ENCODE measurements at places on chromosomes 3 and 15. TPM values are rescaled to one million over a fixed set of nuclear protein-coding genes. Genes with fewer than 3 reads are reported as not detected.

Gene IMPG2
- polyA plus RNA-seq, result 0.14 TPM

Gene ZNF197
- polyA plus RNA-seq, result 7.2 TPM

Gene CPLX3
- not detected for polyA plus RNA-seq

Gene CFAP100
- polyA plus RNA-seq, result not detected

Gene MTHFS
- 49.1 TPM for polyA plus RNA-seq

Gene MUC13
- 2.8 TPM for polyA plus RNA-seq

- no peak for DNase-seq
Measured at GRCh38 chr3:84877092-84877491, 81.7 kb upstream of the CADM2 start.

DNA sequence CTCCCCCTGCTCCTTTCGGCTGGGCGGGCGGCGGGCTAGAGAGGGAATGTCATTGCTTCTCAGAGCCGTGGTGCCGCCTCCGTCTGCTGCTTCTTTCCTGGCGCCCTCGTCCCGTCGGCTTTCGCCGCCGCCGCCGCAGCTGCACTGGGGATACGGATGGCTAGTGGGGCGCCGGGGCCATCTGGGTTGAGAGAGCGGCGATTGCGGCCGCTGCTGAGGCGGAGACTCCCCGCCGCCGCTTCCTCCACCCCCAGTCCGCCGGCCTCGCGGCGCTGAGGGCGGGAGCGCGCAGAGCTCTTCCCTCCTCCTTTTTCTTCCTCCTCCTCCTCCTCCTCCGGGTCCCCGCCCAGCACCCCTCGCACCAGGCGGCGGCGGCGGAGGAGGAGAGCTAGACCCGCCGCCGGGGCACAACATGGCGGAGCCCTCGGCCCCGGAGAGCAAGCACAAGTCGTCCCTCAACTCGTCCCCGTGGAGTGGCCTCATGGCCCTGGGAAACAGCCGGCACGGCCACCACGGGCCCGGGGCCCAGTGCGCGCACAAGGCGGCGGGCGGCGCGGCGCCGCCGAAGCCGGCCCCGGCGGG lies at the start of gene STT3B:
Gene STT3B (plus strand): TSS at position 339 of the 582 bp plus-strand sequence. CDS start 74 bp downstream, at position 413.
- peak; percentile 78 for DNase-seq

DNA sequence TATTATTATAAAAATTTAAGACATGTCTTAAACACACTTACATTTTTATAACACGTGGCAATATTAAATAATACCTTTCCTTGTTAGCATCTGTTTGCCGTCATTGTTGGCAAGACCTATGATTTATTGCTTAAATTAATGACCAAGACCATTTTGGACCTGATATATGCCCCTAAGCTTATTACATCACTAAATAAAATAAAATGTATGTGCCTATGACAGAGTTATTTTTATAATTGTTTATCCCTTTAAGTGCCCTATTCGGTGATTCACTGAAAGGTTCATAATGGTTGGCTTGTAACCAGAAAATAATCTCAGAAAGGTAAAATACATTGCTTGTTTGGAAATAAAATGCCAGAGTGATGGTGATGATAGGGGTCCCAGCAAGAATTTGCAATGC lies 17.5 kb downstream of the CDIN1 start:
- DNase-seq, result no peak

- DNase-seq, result no peak
Measured at GRCh38 chr3:32148351-32148750, 41.9 kb downstream of the GPD1L start.

- no peak for DNase-seq
Measured at GRCh38 chr3:71005702-71006321, 577.7 kb downstream of the FOXP1 start.

DNA sequence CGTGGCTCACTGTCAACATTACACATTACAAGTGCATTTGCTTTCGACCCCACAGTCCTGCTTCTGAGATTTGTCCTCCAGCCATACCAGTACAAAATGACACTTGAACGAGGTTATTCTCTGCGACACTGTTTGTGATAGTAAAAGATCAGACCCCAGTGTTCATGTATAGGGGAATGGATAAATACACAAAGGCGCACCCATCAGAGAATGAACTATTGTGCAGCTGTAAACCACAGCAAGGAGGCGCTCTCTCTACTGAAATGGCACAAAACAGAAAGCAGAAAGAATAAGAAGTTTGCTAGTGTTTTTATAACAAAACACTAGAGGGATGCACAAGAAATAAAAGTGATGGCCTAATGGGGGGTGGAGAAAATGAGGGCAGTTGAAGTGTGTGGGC lies 4.9 kb upstream of the CHSY1 start:
- DNase-seq, result no peak

DNA sequence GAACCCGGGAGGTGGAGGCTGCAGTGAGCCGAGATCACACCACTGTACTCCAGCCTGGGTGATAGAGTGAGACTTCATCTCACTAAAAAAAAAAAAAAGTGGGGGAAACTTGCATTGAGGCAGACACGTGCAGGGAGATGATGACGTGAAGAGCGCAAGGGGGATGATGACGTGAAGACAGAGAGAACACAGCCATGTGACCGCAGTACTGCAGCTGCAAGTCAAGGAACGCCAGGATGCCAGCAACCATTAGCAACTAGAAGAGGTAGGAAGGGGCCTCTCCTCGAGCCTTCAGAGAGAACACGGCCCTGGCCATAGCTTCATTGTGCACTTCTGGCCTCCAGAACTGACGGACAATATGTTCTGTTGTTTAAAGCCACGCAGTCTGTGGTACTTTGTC lies 28.3 kb downstream of the RFT1 start:
- no peak for DNase-seq

GRCh38 chr3:65534805-65535204 lies 503.9 kb downstream of the MAGI1 start:
- DNase-seq, result no peak

- peak; percentile 87 for DNase-seq
Measured at GRCh38 chr15:45166834-45167630, 20.7 kb downstream of the SHF start.

DNA sequence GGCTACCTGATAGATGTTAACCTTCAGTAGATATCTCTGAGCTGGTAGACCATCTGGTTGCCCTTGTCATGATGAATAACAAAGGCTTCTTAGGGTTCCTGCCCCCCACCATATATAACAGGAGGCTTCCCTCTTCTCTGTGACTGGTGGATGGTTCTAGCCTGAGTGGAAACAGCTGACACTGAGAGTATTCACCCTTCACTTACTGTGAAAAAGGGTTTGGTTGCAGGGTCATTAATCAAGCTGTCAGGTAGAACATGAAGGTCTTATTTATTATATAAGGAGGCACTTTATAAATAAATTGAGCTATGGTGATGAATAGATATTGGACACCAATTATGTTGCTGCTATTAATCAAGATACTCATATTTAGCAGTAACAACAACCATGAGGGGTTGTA lies 58.6 kb downstream of the CACNA2D3 start:
- no peak for DNase-seq

DNA sequence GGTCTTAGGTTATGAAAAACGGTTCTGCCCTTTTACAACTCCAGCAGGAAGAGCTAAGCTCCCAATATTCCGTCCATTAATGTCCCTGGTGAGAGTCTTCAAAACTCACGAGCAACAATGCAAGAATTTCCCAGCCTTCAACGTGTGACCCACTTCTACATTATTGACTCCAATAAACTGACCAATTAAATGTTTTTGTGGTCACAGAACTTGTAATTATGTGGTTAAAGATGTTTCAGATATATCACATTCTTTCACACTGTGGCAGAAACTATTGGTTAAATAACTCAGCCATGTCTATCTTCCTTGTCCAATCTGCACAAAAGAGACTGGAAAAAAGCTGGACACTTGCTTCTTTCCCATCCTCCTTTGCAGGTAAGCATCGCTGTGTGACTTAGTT lies 286.6 kb upstream of the ADAMTS9 start:
- DNase-seq, result no peak

DNA sequence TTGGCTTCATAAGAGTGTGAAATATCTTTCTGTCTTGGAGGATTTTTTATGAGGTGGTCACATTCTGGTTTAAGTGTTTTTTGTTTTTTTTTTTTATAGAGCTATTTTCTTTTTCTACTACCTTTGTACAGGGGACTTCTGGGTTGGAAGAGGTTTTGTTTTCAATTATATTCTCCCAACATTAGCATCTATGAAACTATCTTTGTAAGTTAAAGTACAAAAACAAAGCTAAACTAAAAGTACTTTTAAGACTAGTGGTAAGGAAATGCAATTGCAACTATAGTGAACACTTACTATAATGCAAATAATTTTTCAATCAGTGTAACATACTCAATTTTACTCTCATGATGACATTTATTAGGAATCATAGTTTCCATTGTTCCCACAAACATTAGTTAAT lies 688.2 kb downstream of the SI start:
- DNase-seq, result no peak

GRCh38 chr3:71930056-71930991 lies 145.4 kb upstream of the PROK2 start:
- no peak for DNase-seq

DNA sequence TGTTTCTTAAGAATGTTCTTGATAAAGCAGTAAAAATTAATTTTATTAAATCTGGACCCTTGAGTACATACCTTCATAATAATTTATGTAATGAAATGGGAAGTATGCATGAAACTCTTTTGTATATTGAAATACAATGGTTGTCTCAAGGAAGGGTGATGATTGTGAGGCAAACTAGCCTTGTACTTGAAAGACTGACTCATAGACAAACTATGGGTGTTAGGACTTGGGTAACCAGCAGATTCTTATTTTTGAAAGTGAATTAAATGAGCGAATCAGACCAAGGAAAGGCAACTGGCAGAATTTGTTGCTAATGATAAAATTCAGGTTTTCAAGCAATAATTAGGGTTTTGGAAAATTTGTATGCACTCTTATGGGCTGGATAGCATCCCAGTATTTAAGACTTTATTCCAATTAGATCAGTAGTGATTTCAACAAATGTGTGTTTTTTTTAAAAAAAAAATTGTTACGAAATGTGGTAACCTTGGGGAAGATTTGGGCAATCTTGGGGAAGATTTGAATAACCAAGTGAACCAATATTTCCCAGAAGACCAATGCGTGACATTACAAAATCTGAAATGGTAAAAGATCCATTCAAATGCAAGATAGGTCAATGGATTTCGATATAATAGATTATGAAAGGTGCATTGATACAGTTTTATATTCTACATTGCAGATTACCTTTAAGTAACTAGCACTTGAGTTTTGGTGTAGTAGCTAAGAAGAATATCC lies 42.0 kb downstream of the ATP2C1 start:
- no peak for DNase-seq

GRCh38 chr15:52787123-52787503 lies 3.0 kb downstream of the ONECUT1 start:
- DNase-seq, result no peak

DNA sequence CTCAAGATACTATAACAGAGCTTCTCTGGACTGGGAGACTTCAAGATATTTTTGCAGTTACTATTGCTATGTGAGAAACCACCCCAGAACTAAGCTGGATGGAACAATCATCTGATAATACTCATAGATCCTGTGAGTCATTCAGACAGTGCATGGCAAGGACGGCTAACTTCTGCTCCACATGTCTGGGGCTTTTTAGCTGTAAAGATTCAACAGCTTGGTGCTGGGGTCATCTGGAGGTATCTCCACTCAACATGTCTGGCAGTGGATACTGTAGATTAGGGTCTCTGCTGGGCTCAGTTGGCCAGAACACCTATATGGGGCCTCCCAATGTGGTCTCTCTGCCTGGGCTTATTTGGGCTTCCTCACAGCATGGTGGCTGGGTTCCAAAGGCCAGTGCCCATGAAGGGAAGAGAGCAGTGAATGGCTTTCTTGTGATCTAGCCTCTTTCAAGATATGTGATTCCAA lies 117.3 kb upstream of the SLC7A14 start:
- DNase-seq, result no peak

GRCh38 chr3:24165603-24165982 lies 220.5 kb downstream of the NR1D2 start:
- DNase-seq, result no peak

Measured in pancreas (tissue), 10 donors.